COLO829 (cell line): ENCODE measurements at places on chromosomes 3 and 15.

- DNase-seq, result no peak
Observed at GRCh38 chr3:197117114-197117513, 87.5 kb upstream of the MELTF start.

- DNase-seq, result no peak
Observed at GRCh38 chr3:114554731-114555130, 260.9 kb downstream of the TIGIT start.

GRCh38 chr3:38489766-38490165 lies 6.4 kb upstream of the EXOG start:
- DNase-seq, result no peak

DNA sequence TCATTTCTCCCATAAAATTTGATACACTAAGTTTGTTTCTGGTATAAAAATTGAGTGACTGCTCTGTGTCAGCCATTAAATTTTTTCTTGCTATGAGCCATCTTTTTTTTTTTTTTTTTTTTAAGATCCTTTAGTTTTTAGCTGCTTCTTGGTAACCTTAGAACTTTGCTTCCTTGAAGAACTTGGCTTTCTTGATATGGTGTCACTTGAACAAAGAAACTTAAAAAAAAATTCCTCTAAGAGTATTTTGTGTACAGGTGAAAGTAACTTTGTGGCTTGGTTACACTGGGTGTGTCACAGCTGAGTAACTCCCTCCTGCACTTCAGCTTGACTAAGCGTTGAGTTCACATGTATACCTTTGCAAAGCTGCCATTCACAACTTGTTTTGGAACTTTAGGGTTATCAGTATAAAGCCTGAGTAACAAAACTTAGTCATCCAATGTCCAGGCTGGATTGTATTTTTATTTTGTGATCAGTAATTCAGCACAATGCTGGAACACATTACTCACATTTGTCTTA lies 6.5 kb downstream of the CHD2 start:
- DNase-seq, result no peak

DNA sequence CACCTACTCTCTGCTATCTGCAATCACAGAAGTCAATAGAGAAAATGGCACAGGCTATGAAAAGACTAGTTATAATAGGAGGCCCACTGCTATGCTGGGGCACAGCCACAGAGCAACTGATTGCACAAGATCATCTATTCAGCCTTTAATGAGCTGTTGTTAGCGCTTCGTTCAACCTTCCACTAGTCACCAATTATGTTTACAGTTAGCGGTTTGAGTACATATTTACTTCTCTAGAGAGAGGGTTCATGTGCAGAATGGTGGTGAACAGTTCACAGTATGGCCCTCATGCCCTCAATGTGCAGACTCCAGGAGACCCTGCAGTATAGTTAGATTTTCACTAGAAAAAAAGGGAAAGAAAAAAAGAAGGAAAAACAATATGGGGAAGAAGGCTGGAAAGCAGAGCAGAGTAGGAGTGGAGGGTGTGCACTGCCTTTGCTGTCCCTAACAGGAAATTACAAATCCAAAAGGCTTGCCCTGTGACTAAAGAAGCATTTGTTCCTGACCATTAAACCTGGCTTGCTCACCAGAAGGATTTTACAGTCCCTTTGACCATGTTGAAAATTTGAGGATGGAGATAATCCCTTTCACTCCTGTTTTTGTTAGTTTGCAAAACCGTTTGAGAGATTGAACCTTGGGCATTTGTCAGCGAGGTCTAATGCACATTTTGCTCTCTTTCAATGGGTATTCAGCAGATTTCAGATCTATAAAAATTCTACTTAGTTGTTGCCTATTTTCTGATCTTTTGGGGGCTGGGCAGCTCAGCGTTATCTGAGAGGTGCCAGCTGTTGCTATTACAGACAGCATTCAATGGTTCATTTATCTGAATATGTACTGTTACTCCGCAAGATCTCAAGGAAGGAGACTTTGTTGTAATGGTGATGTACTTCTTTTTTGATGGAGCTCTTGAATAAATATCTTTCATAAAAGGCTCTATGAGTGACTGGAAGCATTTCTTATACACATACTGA lies 296.1 kb downstream of the LSAMP start:
- DNase-seq, result no peak

DNA sequence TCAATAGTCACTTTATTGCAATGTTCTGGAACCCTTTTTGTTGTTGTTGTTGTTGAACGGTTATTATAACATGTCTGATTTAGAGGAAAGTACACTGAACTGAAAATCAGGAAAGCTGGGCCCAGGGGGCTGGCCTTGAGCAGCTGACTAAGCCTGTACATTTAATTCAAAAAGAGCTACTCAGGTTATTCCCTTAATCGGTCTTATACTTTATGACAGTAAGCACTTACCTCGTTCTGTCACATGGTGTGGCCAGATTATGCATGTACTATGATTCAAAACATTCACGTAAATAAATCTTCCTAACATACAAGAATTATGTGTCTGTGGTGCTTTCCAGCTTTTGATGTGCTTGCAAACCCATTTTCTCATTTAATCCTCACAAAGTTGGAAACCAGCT lies 382.5 kb upstream of the TPRG1 start:
- DNase-seq, result no peak

- no peak for DNase-seq
Observed at GRCh38 chr15:25664761-25665160, 198.4 kb downstream of the ATP10A start.

DNA sequence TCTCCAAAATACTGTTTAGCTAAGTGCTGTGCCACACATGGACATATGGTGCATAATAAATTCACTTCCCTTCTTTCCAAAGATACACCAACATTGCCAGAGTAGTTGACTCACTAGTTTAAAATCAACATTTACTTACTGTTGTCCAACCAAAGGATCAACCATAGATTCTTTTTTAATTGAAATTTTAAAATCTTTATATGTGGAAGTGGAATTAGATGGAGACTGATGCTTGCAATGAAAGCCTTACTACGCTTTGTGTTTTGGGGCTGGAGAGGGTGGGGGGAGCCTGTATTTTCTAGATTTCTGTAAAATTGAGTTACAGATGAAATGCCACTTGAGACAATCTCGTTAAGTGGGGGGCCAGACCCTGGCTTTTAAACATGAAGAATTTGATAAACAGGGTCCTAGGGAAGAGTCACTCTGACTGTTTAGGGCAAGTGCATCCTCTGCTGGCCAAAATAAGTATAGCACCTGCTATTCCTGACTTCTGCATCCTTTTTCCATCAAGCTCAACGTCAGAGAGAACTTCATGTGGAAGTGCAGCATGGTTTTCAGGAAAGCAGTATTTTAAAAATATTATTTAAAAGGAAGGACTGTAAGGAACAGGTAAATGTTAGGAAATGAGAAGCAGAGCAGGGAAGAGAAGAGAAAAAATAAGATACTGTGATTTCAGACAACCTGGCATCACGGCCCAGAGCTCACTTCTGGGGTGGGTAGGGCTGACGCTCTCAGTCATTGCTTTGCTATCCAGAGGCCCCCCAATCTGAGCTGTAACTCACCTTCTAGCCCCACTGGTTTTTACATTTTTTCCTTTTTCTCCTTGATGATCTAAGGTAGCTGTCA lies 76.7 kb downstream of the BOC start:
- DNase-seq, result peak; percentile 71

- DNase-seq, result peak; percentile 72
Observed at GRCh38 chr3:123559040-123559861, 25.6 kb downstream of the HACD2 start.

DNA sequence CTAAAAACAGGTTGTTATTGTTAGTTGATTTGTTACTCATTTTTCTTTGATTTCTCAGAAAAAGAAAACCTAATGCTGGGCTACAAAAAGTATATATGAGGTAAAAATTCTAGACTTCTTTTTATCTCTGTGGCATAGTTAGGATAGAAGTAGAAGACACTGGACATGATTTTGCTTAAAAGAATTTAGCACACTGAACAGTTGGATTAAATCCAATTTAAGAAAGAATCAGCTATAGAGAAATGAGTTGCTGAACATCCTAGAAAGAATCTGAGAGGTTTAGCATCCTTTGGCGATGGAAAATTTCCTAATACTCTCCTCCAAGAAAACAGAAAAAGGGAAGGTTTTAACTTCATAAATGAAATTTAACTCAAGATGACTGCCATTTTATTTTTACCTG lies 259.7 kb downstream of the TBL1XR1 start:
- no peak for DNase-seq
